T-cell (primary cell): ENCODE measurements at places on chromosomes 1 and 21. TPM values are rescaled to one million over a fixed set of nuclear protein-coding genes. Genes with fewer than 3 reads are reported as not detected.

FCRL2 gene
- 1.5 TPM for total RNA-seq

RGS8 gene
- not detected for total RNA-seq

UMODL1 gene
- total RNA-seq = 0.18 TPM

SYT14 gene
- total RNA-seq = not detected

TSPEAR gene
- not detected for total RNA-seq

TLCD4 gene
- 0.10 TPM for total RNA-seq

GUCA2A gene
- not detected for total RNA-seq

SPATA21 gene
- total RNA-seq = not detected

TMIGD3 gene
- not detected for total RNA-seq

CCDC185 gene
- total RNA-seq = not detected

CPLANE2 gene
- 6.6 TPM for total RNA-seq

COA6 gene
- 21.8 TPM for total RNA-seq

RHD gene
- total RNA-seq = 0.19 TPM

RC3H1 gene
- 49.3 TPM for total RNA-seq

ATP1A4 gene
- not detected for total RNA-seq

DNA sequence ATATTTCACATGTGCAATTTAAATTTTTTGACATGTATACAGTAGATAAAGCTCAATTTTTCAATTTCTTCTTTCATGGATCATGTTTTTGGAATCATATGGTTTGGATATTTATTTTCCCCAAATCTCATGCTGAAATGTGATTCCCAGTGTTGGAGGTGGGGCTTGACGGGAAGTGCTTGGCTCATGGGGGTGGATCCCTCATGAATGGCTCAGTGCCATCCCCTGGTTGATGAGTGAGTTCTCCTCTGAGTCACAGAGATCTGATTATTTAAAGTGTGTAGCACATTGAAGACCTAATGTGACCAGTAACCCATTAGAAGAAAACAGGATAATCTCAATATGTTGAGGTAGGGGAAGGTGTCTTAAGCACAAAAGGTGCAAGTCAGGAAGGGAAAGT is 9.1 kb upstream of the IFI16 start:
- no peaks in the 10 kb centered on the region for H3K27me3 ChIP-seq

GRCh38 chr1:39326836-39327235 is 122.3 kb downstream of the MACF1 start:
- no peak overlapping the region for H3K4me3 ChIP-seq
- DNase-seq = no peak
- H3K4me1 ChIP-seq = peaks cover 2% of the 10 kb centered on the region
- H3K27ac ChIP-seq = no peak overlapping the region

DNA sequence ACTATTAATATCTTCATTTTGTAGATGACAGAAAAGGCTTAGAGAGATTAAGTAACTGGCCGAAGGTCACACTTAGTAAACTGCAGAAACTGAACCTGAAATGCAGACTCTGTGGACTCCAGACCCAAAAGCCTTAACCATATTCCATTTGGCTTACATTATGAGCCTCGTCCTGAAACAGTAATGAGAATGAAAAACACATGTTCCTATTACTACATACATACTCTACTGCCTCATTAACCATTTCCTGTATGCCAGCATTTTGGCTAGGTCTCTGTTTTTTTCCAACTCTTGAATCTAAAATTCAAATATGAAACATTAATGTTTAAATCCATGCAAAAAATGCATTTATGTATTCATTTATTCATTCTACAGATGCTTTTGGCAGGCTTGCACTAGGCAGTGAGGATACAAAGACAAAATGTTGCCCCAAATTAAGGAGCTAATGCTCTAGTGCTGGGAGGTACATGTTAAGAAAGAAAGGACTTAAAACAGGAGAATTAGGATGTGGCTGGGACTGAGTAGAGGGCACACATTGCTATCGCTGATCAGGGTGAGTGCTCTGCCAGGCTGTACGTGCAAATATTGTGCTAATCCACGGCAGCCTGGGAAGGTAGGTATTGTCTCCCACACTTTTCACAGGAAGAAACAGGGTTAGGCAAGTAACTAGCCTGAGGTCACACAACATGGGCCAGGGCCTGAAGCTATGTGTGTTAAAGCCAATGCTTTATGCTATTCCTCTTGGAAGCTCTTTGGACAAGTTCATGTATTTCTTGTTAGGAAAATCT is 14.0 kb downstream of the DEGS1 start:
- no peak overlapping the region for H3K4me3 ChIP-seq
- H3K4me1 ChIP-seq = no peaks in the 10 kb centered on the region
- H3K36me3 ChIP-seq = peaks cover 3% of the 10 kb centered on the region
- H3K27me3 ChIP-seq = no peaks in the 10 kb centered on the region
- H3K27ac ChIP-seq = no peak overlapping the region

GRCh38 chr21:26835027-26835713 is 10.0 kb downstream of the ADAMTS1 start:
- no peak for DNase-seq

DNA sequence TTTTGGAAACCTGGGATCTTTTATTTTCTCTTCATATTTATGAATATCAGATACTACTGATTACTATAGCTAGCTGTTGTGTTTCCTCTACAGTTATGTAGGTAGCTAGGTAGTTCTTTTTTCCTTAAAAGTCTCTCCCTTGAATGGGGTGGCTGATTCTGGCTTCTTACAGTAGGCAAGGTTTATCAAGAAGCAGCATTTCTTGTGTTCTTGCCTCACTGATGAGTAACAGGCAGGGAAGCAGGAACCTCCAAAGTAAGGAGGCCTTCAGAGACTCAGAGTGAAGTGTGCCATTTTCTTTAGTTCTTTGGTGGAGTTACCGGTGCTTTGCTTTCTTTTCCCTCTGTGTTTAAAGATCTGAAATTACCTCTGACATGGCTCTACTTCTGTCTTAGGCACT is 56.0 kb downstream of the ZMYM4 start:
- H3K27ac ChIP-seq = no peak overlapping the region
- no peaks in the 10 kb centered on the region for H3K4me1 ChIP-seq
- no peaks in the 10 kb centered on the region for H3K27me3 ChIP-seq
- H3K36me3 ChIP-seq = no peaks in the 10 kb centered on the region
- no peak overlapping the region for H3K4me3 ChIP-seq

- H3K4me3 ChIP-seq = no peak overlapping the region
- no peaks in the 10 kb centered on the region for H3K27me3 ChIP-seq
- H3K36me3 ChIP-seq = no peaks in the 10 kb centered on the region
- no peak for DNase-seq
- H3K4me1 ChIP-seq = no peaks in the 10 kb centered on the region
Measured at GRCh38 chr1:171566467-171566866, 55.6 kb upstream of the MYOCOS start.

DNA sequence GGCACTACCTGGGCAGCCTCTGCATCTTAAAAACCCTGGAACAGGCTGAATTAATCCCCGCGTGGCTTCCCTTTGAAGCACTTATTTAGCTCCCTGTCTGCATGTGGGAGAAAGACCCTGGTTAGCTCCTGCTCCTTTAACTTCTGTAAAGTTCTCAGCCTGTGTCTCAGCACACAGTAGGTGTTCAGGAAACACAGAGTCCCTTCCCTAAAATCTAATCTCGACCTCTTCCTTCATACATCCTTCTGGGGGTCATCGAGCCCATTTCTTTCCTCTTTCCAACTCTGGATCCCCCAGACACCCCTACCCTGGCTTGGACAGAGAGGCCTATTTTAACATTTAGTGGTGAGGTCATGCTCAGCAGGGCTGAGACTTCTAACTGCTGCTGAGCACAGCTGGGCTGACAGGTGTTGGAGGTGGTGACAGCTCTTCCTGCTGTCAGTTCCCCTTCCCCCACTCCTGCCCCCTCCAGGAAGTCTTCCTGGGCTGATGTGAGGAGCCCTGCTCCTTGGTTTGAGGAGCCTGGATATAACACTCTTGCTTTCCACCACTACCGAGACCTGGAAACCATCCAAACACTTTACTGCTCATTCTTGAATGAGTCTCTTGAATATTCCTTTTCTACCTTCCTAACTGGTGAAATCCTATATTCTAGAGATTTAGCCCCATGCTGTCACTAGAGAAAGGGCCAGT is 5.3 kb downstream of the E2F2 start:
- H3K36me3 ChIP-seq = no peaks in the 10 kb centered on the region
- H3K27ac ChIP-seq = peak overlapping the region; percentile 77
- no peak for DNase-seq
- no peaks in the 10 kb centered on the region for H3K27me3 ChIP-seq

- no peak overlapping the region for H3K27ac ChIP-seq
- no peaks in the 10 kb centered on the region for H3K27me3 ChIP-seq
- H3K4me3 ChIP-seq = no peak overlapping the region
- no peak for DNase-seq
- H3K36me3 ChIP-seq = peaks cover 6% of the 10 kb centered on the region
Measured at GRCh38 chr21:36381841-36382589, 3.2 kb upstream of the CHAF1B start.

GRCh38 chr1:187862506-187862905 is 1033.8 kb downstream of the PLA2G4A start:
- H3K4me3 ChIP-seq = no peak overlapping the region
- H3K27me3 ChIP-seq = no peaks in the 10 kb centered on the region
- no peaks in the 10 kb centered on the region for H3K36me3 ChIP-seq

DNA sequence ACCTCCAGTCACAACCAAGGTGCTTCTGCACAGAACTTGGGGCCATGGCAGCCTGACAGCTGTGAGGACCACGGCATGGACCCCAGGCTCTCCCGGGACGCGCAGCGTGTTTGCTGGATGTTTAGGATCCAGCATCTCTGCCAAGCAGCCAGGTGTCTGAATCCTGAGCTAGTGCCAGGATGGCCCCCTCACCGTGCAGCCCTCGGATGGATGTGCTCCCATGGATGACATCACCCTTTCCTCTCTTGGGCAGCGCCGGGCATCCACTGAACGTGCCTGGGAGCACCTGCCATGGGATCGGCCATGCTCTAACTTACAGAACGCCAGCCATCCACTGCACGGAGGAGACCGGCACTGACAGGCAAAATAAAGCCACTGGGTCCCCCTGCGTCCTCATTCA is 53.9 kb downstream of the PRDM15 start:
- no peaks in the 10 kb centered on the region for H3K4me1 ChIP-seq
- no peaks in the 10 kb centered on the region for H3K27me3 ChIP-seq
- H3K4me3 ChIP-seq = no peak overlapping the region
- no peak for DNase-seq
- H3K27ac ChIP-seq = no peak overlapping the region

DNA sequence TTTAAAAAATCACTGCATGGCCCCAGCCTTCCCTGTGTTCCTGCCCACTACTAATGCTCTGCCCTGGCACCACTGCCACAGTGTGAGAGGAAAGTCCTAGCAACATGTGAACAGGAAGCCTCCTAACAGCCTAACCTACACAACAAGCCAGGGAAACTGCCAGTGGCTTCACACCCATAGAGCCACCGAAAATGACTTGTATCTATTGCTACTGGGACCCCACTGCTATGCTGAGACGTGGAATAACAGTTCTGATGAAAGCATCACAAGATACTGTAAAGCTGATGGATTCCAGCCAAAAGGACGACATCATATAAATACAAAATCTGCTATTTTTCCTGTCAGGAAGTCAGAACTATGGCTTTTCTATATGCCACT is 74.9 kb downstream of the JAK1 start:
- peaks cover 55% of the 10 kb centered on the region for H3K4me1 ChIP-seq
- no peak overlapping the region for H3K4me3 ChIP-seq
- H3K36me3 ChIP-seq = no peaks in the 10 kb centered on the region
- H3K27ac ChIP-seq = no peak overlapping the region
- no peaks in the 10 kb centered on the region for H3K27me3 ChIP-seq

DNA sequence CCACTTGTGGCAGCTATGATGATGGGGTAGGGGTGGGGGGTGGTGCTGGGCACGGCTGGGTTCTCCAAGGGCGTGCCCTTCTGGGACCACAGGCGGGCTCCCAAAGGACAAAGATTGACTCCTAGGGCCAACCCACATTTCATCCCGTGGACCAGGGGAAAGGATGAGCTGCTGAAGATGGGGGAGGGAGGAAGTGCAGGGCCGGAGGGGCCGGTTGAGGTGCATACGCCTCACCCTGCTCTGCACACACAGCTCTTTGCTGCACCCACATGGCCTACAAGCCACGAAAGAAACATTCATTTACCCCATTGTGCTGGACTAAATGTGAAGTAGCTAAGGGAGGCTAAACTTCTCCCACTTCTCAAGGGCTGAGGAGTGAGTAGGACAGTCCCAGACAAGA is 34.2 kb upstream of the GNPAT start:
- no peak overlapping the region for H3K27ac ChIP-seq
- H3K4me3 ChIP-seq = no peak overlapping the region
- H3K27me3 ChIP-seq = no peaks in the 10 kb centered on the region
- no peaks in the 10 kb centered on the region for H3K4me1 ChIP-seq

- no peak overlapping the region for H3K27ac ChIP-seq
- no peaks in the 10 kb centered on the region for H3K4me1 ChIP-seq
- no peaks in the 10 kb centered on the region for H3K36me3 ChIP-seq
- H3K27me3 ChIP-seq = no peaks in the 10 kb centered on the region
- H3K4me3 ChIP-seq = no peak overlapping the region
Measured at GRCh38 chr1:36956570-36956969, 77.7 kb downstream of the GRIK3 start.

DNA sequence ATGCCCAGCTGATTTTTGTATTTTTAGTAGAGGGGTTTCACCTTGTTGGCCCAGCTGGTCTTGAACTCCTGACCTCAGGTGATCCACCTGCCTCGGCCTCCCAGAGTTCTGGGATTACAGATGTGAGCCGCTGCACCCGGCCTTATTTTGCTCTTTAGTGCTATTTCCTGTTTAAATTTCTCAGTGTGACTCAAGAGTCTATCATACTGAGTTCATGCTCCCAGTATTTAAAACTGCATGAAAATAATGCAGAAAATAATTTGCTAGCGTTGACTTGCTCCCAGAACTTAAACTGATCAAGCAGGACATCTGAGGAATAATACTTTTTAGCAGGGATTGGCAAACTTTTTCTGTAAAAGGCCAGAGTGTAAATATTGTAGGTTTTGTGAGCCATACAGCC is 86.4 kb upstream of the C1orf21 start:
- H3K4me1 ChIP-seq = no peaks in the 10 kb centered on the region
- H3K27ac ChIP-seq = no peak overlapping the region
- no peak overlapping the region for H3K4me3 ChIP-seq
- no peaks in the 10 kb centered on the region for H3K36me3 ChIP-seq
- no peaks in the 10 kb centered on the region for H3K27me3 ChIP-seq

- no peaks in the 10 kb centered on the region for H3K4me1 ChIP-seq
- no peak for DNase-seq
- no peak overlapping the region for H3K4me3 ChIP-seq
- no peaks in the 10 kb centered on the region for H3K27me3 ChIP-seq
Measured at GRCh38 chr1:89042491-89042890, 19.8 kb upstream of the GBP3 start.

GRCh38 chr1:99952522-99952921 is 17.3 kb upstream of the SLC35A3 start:
- no peaks in the 10 kb centered on the region for H3K4me1 ChIP-seq
- no peak overlapping the region for H3K27ac ChIP-seq
- no peak for DNase-seq
- no peaks in the 10 kb centered on the region for H3K27me3 ChIP-seq
